ENCODE measurements at places on chromosomes 12 and 14. TPM values are rescaled to one million over a fixed set of nuclear protein-coding genes. Genes with fewer than 3 reads are reported as not detected.

Gene ZDHHC22
- total RNA-seq: not detected

Gene DHRS4L2
- 25.2 TPM for total RNA-seq

Gene MANSC1
- total RNA-seq: 22.5 TPM

DNA sequence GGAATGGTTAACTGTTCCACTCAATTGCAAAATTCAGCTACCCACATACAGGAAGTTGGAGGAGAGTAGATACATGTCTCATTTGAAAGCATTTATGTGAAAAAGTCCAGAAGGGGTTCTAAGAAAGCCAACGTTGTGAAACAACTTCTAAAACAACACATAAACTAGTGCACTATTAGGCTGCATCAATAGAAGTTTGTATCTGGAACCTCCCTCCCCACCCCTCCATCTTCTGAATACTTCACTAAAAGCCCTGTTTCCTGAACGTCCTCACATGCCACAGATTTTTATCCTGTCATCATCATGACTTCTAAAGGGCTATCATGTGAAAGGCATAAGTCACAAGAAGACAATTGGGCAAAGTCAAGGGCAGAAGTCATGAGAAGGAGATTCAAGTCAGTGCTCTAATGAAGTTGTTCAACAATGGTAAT lies 5.5 kb downstream of the KRT79 start:
- no peaks in the 10 kb centered on the region for H3K4me1 ChIP-seq
- peaks cover 6% of the 10 kb centered on the region for H3K27me3 ChIP-seq
- no peaks in the 10 kb centered on the region for H3K36me3 ChIP-seq
- H3K4me3 ChIP-seq: no peak overlapping the region
- no peak overlapping the region for H3K27ac ChIP-seq
- DNase-seq: no peak

DNA sequence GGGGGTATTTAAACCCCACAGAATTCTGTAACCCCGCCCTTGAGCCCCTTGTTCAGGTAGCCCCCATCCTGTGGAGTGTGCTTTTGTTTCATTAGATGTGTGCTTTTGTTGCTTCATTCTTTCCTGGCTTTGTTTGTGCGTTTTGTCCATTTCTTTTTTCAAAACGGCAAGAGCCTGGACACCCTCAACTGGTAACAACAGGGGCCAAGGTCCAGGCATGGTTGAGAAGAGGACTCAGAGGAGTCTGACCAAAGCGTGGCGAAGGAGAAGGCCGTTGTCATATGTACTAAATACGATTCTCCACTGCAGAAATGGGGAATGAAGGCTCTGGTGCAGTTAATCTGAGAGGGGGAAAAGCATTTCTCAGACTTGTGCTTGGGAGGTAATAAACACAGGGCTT lies 46.0 kb upstream of the GNPNAT1 start:
- peaks cover 9% of the 10 kb centered on the region for H3K4me1 ChIP-seq
- no peak for DNase-seq
- H3K27ac ChIP-seq: no peak overlapping the region
- H3K4me3 ChIP-seq: no peak overlapping the region
- no peaks in the 10 kb centered on the region for H3K36me3 ChIP-seq

DNA sequence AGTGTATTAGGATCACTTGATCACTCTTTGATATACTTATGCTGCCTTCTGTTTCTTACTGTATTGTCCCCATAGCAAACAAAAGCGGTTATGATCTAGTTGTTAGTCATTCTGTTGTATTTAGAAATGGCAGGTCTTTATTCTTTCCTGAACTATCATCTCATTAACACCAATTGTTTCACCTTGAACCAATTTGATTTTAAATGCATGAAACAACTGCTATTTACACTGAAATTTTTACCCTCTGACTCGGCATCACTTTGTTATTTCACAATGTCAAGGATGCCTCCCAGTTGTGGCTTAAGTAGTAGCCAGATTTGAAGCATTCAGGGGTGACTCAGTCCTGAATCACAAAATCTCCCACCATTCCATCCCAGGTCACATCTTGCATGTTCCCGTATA lies 303.5 kb downstream of the EGLN3 start:
- H3K27ac ChIP-seq: no peak overlapping the region
- DNase-seq: no peak
- no peak overlapping the region for H3K4me3 ChIP-seq

DNA sequence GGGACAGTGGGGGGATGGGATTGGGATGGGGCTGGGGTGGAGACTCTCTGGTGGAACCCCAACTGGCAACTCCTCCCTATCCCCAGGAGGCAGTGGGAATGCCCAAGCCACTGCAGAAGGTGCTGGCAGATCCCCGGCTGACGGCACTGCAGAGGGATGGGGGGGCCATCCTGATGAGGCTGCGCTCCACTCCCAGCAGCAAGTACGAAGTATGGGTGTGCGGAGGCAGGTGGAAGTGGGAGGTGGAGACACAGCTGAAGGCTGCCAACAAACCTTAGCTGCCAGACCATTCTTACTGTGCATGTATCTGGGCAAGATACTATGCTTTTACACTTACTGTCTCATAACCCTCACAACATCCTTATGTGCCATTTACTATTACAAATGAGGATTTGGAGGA lies 8.2 kb downstream of the ARHGEF40 start:
- no peak overlapping the region for H3K27ac ChIP-seq
- H3K4me1 ChIP-seq: no peaks in the 10 kb centered on the region
- H3K4me3 ChIP-seq: no peak overlapping the region
- no peak for DNase-seq
- H3K36me3 ChIP-seq: peaks cover 94% of the 10 kb centered on the region
- no peaks in the 10 kb centered on the region for H3K27me3 ChIP-seq

DNA sequence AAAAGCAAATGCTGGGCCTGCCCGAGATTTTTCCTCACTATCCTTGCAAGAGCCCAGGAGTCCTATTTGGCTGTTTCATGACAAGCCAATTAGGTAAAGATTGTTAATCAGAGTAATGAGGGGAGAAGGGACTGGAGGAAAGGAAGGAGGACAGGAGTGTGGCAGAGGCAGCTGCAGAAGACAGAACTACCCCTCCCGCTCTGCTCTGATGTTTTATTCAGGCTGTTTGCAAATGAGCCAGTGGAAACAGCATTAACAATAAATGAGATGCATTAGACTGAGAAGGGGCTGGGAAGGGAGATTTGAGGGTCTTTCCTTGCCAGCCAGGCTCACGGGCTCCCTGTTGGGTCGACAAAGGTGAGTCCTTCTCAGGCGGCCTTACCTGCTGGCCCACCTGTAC lies 421.0 kb upstream of the CCDC196 start:
- no peaks in the 10 kb centered on the region for H3K4me1 ChIP-seq
- no peak overlapping the region for H3K4me3 ChIP-seq
- no peak overlapping the region for H3K27ac ChIP-seq
- H3K27me3 ChIP-seq: no peaks in the 10 kb centered on the region
- no peak for DNase-seq
- H3K36me3 ChIP-seq: no peaks in the 10 kb centered on the region

DNA sequence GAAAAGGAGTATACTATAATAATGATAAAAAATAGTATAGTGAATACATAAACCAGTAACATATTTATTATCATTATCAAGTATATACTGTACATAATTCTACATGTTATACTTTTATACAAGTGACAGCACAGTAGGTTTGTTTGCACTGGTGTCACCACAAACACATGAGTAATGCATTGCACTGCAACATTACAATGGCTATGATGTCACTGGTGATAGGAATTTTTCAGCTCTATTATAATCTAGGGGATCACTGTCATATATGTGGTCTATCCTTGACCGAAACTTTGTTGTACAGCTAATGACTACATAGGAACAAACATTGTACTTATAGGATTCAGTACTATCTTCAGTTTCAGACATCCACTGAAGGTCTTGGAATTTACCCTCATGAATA lies 165.8 kb upstream of the SYT1 start:
- H3K27me3 ChIP-seq: no peaks in the 10 kb centered on the region
- no peaks in the 10 kb centered on the region for H3K36me3 ChIP-seq
- no peak for DNase-seq
- H3K27ac ChIP-seq: no peak overlapping the region

GRCh38 chr14:84432676-84433075 lies 1097.3 kb upstream of the FLRT2 start:
- H3K36me3 ChIP-seq: no peaks in the 10 kb centered on the region
- H3K27me3 ChIP-seq: no peaks in the 10 kb centered on the region
- no peak overlapping the region for H3K27ac ChIP-seq

- DNase-seq: no peak
- no peak overlapping the region for H3K27ac ChIP-seq
- peaks cover 4% of the 10 kb centered on the region for H3K36me3 ChIP-seq
- H3K4me1 ChIP-seq: no peaks in the 10 kb centered on the region
- H3K4me3 ChIP-seq: no peak overlapping the region
These were observed 29.8 kb downstream of the ZFYVE21 start for GRCh38 chr14:103745424-103745823.

- H3K27me3 ChIP-seq: no peaks in the 10 kb centered on the region
- H3K36me3 ChIP-seq: no peaks in the 10 kb centered on the region
- H3K4me3 ChIP-seq: no peak overlapping the region
These were observed 88.6 kb downstream of the NINJ2 start for GRCh38 chr12:574475-575128.

GRCh38 chr12:125687403-125687802 lies 622.2 kb downstream of the AACS start:
- peaks cover 22% of the 10 kb centered on the region for H3K4me1 ChIP-seq
- no peak overlapping the region for H3K4me3 ChIP-seq
- no peaks in the 10 kb centered on the region for H3K36me3 ChIP-seq
- no peak overlapping the region for H3K27ac ChIP-seq
- H3K27me3 ChIP-seq: no peaks in the 10 kb centered on the region

Data from esophagus squamous epithelium (tissue), 5 donors.